Inflammatory macrophage (primary cell): ENCODE measurements at places on chromosomes 2 and 18.

GRCh38 chr2:46615986-46616485 lies 136.7 kb downstream of the TMEM247 start:
- peak; percentile 49 for DNase-seq

GRCh38 chr2:168901003-168901402 lies at the start of gene G6PC2:
G6PC2 (plus strand) TSS chr2:168901291; CDS start chr2:168901332, 41 bp downstream.
- no peak for DNase-seq

DNA sequence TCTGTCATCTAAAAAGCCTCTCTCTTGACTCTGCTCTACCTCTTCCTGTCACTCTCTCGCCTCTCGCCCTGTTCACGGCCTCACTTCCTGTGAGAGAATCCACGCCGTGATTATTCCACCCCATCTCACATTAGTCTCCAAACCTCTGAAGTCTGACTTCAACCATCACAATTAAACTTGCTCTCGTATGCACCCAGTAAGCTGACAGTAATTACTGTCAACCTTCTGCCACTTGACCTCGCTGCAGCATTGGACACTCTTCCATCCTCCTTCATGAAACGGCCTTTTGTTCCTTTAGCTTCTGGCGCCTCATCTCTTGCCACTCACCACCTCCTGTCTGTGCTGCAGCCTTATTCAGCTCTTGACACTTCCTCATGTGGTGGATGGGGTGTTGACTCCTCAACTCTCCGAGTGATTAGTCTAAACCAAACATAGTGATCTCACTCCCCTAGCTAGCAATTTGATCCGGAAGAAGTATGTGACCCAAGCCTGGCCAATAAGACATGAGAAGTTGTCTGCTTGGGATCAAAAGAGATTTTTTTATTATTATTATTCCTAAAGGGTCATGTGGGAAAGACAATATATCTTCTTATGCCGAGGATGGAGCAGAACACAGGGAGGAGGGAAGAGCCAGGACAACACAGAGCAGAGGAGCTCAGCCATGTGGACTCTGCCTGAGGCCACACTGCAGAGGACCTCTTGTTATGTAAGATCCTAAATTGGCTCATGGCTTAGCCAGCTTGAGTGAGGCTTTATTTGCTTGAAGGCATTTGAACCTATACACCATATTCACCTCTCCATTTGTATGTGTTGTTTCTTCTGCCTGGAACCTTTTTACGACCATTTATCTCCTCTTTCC lies 38.4 kb upstream of the MYO1B start:
- no peak for DNase-seq

- DNase-seq = no peak
Observed at GRCh38 chr2:34291076-34291475, 692.0 kb upstream of the FAM98A start.

DNA sequence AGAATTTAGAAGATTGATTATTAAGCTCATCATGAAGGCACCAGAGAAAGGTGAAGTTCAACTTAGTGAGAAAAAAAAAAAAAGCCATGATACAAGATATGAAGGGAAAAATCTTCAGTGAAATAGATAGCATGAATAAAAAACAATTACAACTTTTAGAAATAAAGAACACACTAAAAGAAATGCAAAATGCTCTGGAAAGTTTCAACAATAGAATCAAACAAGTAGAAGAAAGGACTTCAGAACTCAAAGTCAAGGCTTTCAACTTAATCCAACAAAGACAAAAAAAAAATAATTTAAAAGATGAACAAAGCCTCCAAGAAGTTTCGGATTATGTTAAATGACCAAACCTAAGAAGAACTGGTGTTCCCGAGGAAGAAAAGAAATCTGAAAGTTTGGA lies 105.5 kb downstream of the GRB14 start:
- DNase-seq = no peak

GRCh38 chr18:1840878-1841277 lies 730.4 kb downstream of the METTL4 start:
- no peak for DNase-seq

DNA sequence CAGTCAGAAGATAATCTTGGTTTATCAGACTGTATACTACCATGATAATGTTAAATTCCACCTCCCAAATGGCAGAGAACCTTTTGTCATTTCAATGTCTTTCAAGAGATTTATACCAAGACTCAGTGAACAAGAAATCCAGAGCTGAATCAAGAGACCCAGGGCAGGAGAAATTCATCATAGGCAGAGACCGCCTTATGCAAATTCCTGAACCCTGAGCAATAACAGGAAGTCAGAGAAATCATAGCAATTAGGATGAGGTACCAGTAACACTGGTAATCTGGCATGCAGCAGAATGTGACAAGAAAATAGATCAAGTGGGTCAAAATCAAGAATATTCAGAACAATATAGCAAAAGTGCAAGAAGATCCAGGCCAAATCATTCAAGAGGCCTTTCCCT lies 412.4 kb upstream of the LRATD1 start:
- no peak for DNase-seq

GRCh38 chr2:139529080-139529479 lies 748.9 kb upstream of the NXPH2 start:
- DNase-seq = no peak

GRCh38 chr2:241639385-241639784 lies 1.9 kb downstream of the ATG4B start:
- no peak for DNase-seq

GRCh38 chr2:226011716-226012450 lies 612.4 kb downstream of the NYAP2 start:
- DNase-seq = no peak
